GM19239 (cell line): ENCODE measurements at places on chromosomes 1 and 21.

DNA sequence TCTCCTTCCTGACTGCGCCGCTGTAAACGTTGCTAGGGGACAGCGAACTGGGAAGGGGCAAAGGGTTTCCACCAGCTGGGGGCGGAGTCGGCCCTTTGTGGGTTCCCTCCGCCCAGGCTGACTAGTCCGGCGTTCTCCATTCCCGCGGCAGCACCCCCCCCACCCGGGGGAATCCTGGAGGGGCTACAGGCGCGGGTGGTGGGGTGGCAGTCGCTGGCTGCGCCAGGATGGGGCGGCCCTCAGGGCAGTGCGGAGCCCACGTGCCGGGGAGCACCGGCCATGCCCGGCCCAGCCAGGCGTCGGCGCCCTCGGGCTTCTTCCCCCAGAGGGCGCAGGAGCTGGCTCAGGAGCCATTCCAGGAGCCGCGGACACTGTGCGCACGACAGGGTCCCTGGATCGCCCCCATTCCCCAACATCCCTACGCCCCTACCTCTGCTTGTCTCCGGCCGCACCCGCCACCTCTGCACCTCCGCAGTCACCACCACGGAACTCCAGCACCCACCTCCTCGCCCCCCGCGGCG lies 476 bp downstream of the BATF3 start:
- DNase-seq, result peak; percentile 51

GRCh38 chr1:117047271-117047670 lies 12.9 kb upstream of the TTF2 start:
- no peak for DNase-seq

DNA sequence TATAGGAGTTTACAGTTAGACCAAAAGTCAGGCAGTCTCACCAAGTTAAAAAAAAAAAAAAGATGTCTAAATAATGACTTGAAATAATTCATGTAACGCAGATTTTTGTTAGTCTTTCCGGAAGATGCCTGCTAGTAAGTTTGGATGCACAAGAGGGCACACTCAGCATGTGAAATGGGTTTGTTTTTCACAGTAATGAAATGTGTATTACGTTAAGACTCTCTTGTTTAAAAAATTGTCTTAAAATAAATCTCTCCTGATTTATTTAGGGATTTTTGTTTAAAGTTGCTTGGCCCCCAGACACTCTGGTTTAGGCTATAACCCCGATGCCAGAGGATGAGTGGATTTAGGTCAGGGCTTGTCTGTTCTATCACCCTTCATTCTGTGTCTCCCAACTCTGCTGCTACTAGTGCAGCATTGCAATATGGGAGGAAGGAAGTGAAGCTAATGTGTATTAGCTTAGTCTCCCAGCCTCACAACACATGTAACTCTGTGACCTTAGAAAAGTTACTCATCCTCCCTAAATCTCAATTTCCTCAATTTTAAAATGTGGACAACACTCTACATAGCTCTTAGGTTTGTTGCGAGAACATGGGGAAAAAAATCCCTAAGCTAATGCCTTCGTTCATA lies 25.7 kb downstream of the CTH start:
- DNase-seq, result no peak

DNA sequence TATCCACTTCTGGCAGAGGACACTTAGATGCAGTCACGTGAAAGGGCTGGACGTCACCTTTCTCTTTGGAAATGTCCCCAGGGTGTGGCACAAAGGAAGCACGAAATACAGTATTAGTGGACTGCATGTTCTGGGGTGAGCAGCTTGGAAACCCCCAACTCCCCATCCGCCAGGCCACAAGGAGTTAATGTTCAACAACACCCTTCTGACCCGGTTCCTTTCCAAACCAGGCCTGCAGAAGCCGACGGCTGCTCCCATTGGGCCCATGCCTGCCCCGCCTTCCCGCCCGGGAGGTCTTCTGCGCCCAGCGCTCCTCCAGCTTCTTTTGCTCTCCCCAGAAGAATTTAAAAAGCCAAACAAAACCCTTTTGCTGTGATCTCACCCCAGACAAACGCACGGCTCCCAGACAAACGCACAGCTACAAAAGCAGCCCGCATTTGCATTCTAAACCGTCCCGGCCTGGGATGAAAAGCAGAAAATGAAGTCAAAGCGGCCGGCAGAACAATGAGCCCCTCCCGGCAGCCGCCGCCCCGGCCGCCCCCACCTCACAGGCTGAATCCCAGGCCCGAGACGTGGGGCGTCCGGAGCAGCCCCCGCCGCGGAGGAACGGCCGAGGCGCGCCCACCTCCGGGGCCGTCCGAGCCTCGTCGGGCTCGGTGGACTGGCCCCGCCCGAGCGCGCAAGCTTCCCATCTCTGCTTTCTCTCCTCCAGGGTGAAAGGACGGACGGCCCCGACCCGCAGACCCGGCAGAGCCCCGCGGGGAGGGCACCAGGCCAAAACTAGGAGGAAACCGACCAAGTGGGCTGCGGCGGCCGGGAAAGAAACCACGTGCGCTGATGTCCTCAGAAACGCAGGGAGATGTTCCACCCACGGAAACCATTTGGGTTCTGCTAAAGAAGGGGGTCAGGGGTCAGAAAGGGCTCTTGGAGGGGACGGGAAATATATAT lies 101.9 kb downstream of the PLPP3 start:
- DNase-seq, result no peak

- no peak for DNase-seq
Measured at GRCh38 chr1:41672173-41672572, 187.7 kb upstream of the EDN2 start.

GRCh38 chr1:37070126-37070525 lies 35.8 kb upstream of the GRIK3 start:
- DNase-seq, result no peak

GRCh38 chr1:221141606-221142285 lies 262.5 kb downstream of the HLX start:
- no peak for DNase-seq

- DNase-seq, result no peak
Measured at GRCh38 chr21:34639250-34639649, 24.3 kb upstream of the RCAN1 start.

- no peak for DNase-seq
Measured at GRCh38 chr1:182080040-182080439, 18.5 kb upstream of the ZNF648 start.

- no peak for DNase-seq
Measured at GRCh38 chr21:37429356-37429755, 62.8 kb downstream of the DYRK1A start.

DNA sequence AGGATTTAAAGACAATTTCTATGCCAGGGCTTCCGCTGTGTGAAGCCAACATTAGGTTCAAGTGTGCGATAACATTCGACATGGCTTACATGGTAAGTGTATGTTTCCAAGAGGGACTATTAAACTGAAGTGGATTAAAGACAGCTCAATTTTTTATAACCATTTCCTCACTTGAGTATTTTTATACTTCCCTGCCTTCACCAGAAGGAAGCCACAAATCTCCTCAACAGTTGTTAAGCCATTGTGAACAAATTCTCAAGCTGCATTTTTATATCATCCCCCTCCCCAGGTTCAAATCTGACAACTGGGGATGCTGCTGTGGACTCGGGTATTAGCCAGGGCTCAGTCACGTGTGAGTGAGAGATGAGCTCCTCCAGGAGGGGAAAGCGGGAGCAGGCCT lies 116.3 kb downstream of the RHOU start:
- DNase-seq, result no peak

GRCh38 chr1:13892198-13892597 lies 192.2 kb downstream of the PRDM2 start:
- no peak for DNase-seq

- no peak for DNase-seq
Measured at GRCh38 chr1:210031473-210031872, 93.5 kb downstream of the SYT14 start.

DNA sequence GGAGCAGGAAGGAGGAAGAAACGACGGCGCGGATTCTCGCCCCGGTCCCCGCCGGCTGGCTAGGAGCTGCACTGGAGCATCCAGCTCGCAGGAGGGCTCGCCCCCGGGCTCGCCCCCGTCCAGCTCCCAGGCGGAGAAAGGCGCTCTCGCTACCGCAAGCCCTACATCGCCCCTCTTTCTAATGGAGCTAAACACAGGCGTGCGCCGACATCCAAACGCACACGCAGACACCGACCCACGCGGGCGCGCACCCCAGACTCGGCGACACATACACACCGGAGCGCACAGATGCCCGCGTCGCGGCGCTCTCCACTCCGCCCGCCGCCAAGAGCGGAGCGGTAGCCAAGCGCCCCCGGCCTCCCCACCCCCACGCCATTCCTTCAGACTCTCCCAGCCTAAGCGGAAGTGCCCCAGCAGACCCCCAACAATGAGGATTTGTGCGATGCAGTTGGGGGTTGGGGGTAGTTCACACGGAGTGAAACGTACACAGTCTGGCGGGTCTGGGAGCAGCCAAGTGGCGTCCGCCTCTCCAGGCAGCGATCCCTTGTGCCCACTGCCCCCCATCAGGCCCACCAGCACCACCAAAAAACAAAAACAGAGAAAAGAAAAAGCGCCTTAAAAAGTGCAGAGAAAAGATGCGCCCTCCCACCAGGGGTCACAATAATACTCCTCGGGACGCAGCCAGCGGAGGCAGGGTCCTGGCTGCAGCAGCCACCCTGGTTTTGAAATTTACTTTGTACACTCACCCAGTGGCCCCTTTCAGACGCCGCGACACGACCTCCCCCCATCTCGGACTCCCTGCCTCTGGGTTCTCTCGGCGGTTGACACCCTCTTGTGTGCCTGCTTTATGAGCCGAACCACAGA lies 1.4 kb downstream of the DAB1 start:
- DNase-seq, result no peak

DNA sequence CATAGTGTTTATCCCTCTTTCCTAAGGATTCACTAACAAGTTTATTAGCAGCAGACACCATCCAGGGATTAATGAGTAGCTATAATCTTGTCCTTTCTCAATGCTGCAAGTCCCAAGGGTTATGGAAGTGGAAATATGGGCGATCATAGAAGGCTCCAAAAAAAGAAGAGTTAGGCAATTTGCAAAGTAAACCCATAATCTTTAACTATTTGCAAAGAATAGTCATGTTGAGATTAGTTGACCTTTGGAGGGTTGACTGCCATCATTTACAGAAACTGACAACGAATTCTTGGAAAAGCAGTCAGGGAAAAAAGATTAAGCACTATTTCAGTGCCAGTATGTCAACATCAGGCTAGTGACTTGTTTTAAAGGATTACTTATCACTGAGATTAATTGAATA lies 169.9 kb downstream of the KCNT2 start:
- no peak for DNase-seq

DNA sequence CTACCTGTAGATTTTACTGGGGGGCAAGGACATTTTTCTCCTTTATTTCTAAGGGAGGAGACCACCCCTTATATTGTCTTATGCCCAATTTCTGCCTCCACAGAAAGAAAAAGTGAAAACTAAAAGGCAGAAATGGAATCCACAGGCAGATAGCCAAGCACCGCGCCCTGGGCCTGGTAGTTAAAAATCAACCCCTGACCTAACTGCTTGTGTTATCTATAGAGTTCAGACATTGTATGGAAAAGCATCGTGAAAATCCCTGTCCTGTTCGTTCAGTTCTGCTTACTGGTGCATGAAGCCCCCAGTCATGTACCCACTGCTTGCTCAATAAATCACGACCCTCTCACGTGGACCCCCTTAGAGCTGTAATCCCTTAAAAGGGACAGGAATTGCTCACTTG lies 33.7 kb upstream of the IL6R start:
- no peak for DNase-seq

GRCh38 chr1:117372863-117373412 lies 5.7 kb downstream of the MAN1A2 start:
- no peak for DNase-seq

DNA sequence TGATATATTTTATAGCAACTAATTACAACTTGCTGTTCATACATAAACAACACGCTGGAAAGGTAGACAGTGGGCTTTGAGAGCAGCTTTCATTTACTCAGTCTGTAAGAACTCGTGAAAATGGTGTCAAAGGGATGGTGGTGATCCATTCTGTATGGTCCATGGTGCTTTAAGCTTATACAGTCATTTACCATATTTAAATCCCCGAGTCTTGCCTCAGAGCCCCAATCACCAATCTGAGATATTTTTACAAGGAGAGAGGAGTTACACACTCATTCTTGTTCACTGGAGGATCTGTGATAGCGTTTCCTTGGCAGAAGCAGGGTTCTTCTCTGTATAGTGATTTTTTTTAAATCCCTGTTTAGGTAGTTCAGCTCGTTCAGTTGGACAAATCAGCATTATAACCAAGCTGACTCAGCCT lies 694.6 kb downstream of the USP25 start:
- no peak for DNase-seq

- no peak for DNase-seq
Measured at GRCh38 chr1:219441884-219442283, 171.0 kb downstream of the ZC3H11B start.

GRCh38 chr1:93701629-93702028 lies 20.0 kb upstream of the BCAR3 start:
- no peak for DNase-seq

DNA sequence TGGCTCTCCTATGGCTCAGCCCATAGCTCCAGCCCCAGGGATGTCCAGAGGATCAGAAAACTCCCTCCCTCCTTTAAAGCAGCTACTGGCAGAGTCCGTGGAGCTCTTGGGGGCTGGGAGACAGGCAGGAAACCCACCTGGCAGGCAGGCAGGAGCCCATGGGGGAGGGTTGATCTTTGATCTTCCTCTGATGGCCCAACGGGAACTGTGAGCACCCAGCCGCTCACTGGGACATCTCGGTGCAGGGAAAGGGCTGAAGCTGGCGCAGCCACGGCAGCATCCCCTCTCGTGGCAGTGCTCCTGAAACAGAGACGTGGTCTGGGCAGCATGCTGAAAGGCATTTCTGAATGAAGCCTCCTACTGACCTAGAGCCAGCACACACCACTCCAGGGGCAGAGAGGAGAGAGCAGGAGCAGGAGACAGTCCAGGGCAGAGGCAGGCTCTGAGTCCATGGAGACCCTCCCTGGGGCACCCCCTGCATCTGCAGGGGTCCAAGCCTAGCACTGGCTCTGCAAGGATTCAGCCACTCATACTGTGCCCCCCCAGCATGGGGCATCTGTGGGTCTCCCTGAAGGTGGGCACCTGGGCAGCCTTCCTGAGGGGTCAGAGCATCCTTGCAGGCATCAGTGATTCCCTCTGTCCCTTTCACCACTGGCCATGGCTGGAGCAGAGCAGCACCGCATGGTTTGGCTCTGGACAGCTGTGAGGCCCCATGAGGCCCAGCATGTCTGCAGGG lies 4.9 kb upstream of the SLX9 start:
- DNase-seq, result no peak

GRCh38 chr1:31984419-31985347 lies 29.0 kb upstream of the KHDRBS1 start:
- no peak for DNase-seq

GRCh38 chr21:35635994-35636393 lies 424.3 kb downstream of the SETD4 start:
- DNase-seq, result no peak

GRCh38 chr1:53482441-53483153 lies 23.4 kb downstream of the DMRTB1 start:
- DNase-seq, result no peak

- DNase-seq, result no peak
Measured at GRCh38 chr21:44800103-44800502, 1.5 kb downstream of the UBE2G2 start.

GRCh38 chr1:116211294-116211693 lies 100.1 kb downstream of the MAB21L3 start:
- DNase-seq, result no peak
